ENCODE measurements at places on chromosomes 7 and 10.

- no peak for DNase-seq
These were observed 63.9 kb downstream of the WDFY4 start for GRCh38 chr10:48748573-48748972.

DNA sequence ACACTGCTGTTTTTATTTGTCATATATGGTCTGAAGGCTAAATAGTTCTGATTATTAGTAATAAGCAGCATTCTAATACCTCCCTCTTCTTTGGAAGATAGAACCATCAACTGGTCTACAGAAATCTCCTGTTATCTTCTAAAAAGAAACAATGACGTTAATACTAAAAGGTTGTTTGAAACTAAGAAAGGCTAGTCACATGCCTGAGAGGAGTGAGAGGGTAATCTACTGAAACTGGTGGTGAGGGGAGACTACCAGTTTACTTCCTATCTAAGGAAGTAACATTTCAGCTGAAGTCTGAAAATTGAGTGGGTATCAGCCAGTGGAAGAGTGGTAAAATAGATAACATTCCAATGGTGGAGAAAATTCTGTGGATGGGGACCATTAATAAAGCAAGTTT is 48.4 kb downstream of the FGFBP3 start:
- DNase-seq = no peak

DNA sequence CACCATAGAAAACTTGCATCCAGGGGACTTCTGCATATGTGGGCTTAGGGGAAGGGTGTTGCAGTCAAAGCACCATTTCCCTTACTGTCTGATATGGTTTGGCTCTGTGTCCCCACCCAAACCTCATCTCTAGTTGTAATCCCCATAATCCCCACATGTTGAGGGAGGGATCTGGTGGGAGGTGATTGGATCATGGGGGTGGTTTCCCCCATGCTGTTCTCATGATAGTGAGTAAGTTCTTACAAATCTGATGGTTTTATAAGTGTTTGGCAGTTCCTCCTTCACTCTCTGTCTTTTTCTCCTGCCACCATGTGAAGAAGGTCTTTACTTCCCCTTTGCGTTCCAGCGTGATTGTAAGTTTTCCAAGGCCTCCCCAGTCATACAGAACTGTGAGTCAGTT is 177.4 kb downstream of the ADK start:
- no peak for DNase-seq

- no peak for DNase-seq
These were observed 16.8 kb downstream of the VSIR start for GRCh38 chr10:71756311-71757191.

- no peak for DNase-seq
These were observed 15.9 kb upstream of the ST8SIA6 start for GRCh38 chr10:17470246-17470645.

DNA sequence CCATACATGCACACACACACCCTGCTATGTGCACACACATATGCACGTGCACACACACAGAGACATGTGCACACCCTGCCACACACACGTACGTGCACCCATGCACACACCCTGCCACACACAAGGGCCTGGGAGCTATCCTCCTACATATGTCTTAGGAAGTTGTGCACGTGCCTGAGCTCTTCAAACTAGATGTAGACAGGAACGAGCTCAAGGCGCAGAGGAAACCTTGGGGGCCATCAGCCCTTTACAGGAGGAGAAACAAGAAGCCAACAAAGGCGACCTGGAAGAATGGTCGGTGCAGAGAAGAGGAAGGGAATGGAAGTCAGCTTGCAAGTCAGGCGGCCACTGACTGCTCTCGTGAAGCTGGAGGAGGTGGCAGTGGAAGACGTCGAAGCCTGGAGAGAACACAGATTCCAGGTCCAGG is 58.7 kb downstream of the AOC1 start:
- no peak for DNase-seq

DNA sequence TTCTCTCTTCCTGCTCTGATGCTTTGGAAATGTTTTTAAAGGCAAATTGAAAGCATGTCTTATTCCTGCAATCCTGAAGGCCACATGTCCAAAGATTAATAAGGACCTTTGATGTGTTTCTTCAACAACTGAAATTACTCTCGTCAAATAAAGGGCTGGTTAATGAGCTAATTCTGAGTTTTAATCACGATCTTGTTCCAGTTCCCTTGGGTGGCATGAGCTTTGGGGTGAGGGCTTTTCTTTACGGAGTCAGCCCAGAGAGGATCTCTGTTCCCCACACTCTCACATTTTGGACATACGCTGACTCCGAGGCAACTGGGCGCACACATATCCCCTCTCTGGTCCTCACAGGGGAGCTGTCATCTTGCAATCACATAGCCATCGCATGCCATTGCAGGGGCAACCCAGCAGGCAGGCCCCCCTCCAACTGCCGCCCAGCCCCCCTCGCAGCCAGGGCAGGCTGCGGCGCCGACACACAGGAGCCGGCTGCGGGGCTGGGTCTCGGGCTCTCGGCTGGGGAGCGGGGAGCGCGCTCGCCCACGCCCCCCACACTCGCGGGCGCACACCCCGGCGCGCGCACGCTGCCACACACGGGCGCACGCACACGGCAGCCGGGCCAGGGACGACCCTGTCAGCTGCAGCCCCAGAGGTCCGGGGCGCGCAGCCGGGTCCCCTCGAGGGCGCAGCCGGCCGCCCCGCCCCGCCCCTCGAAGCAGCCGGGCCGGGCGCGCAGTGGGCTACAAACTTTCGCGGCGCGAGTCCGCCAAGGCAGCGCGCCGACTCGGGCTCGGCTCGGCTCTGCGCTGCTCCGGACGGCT is at the start of gene GDF10:
TSS of gene GDF10 (plus strand) at position 587 of the 818 bp plus-strand sequence. CDS start 455 bp downstream, outside the sequence.
- no peak for DNase-seq

DNA sequence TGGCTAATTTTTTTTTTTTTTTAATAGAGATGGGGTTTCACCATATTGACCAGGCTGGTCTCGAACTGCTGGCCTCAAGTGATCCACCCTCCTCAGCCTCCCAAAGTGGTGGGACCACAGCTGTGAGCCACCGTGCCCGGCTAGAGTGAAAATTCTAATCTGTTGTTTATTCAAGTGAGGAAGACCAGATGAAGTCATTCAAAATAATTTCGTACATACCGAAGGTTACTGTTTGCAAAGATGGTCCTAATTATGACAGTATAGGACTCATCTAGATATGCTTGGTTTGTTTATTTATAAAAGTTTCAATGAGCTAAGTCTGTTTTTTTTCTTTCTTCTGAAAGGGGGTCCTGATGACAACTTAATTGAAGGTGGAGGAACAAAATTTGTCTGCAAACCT is 376.8 kb downstream of the EXOC4 start:
- peak; percentile 47 for DNase-seq

GRCh38 chr7:42222125-42222524 is 14.9 kb downstream of the GLI3 start:
- no peak for DNase-seq

DNA sequence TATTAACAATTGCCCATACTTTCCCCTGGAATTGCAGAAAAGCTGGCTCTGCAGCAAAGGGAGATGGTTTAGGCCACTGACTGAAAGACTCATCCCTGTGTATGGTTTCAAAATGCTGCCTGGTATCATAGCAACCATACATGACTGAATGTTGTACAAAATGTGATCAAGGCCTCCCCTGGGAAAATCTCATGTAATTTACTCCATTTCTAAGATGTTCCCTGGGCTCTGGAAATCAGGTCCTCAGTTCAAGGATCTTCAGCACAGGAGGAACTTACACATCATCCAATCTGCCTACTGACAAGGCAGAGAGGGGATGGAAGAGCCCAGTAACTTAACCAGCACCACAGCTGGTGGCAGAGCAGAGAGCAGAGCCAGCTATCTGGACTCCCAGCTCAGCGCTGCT is 111.8 kb downstream of the JAZF1 start:
- no peak for DNase-seq

DNA sequence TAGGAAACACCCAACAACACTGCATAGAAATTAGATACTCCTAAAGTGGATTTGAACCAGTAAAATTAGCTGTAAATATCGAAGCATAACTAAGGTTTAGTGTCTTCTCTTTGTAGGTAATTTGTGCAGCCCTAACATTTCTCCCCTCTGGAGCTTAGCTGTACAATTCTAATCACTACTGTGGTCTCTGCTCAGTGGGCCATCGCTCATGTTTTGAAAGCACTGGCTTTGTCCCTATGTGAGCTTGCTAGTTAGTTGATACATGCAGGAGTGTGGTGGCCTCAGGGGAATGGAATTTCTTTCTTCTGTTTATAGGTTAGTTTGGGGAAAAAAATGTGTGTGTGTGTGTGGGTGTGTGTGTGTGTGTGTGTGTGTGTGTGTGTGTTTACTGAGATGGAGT is 373.1 kb downstream of the DPP6 start:
- DNase-seq = no peak

DNA sequence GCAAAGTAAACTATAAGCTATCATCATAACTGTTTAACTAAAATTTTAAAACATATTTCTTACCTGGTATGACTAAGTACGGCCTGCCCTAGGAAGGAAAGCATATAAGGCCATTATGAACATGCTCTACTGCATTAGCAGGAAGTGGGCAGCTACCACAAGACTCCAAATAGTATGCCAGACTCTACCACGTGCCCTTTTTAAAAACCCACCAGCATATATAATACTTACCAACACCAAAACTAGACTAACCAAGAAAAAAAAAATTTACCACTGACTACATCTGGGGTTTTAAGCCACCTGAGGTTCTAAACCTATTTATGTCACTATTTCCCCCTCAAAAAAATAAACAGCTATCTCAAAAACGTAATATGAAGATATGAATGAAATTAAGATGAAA is 30.1 kb downstream of the NUDCD3 start:
- DNase-seq = no peak

DNA sequence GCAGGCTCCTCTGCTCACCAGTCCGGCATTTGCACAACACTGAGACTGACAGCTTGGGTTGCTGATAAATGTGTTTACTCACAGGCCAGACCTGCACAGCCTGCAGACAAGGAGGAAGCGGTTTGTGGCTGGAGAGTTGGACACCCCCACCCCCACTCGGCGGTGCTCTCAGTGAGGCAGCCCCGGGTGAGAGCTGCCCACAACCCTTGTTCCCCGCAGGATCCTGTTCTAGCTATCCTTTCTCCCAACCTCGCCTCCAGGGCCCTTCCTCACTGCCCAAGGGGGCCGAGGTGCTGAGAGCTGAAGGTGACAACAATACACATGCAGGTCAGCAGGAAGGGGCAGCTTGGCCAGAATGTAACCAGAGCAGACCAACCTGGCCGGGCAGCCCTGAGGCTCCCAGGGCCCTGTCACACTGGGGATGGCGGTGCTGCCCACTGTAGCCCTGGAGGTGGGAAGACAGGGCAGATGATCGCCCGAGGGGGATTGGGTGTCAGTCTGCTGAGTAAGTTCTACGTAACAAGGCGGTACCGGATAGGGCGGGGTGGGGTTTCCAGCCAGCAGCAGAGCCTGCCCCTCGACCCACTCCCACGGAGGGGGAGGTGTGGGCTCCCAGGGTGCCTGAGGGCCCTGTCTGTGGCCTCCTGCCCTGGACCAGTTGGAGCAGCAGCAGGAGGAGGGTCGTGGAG is 2.1 kb upstream of the ADAM8 start:
- DNase-seq = no peak

- DNase-seq = no peak
These were observed 963.2 kb upstream of the CELF2 start for GRCh38 chr10:10054466-10054865.

- no peak for DNase-seq
These were observed 2.4 kb upstream of the MYO1G start for GRCh38 chr7:44981035-44981706.

DNA sequence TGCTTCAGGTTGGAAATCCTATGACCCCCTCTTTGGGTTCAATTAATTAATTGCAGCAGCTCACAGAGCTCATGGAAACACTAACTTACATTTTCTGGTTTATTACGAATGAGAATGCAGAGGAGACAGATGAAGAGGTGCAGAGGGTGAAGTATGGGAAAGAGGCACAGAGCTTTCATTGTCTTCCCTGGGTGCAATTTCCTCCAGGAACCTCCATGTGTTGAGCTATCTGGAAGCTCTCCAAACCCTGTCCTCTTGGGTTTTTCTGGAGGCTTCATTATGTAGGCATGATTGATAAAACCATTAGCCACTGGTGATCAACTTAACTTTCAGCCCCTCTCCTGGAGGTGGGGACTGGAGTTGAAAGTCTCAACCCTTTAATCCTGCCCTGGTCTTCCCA is 133.0 kb upstream of the AUTS2 start:
- DNase-seq = no peak

- DNase-seq = no peak
These were observed 623.4 kb upstream of the NRG3 start for GRCh38 chr10:81251457-81252115.

DNA sequence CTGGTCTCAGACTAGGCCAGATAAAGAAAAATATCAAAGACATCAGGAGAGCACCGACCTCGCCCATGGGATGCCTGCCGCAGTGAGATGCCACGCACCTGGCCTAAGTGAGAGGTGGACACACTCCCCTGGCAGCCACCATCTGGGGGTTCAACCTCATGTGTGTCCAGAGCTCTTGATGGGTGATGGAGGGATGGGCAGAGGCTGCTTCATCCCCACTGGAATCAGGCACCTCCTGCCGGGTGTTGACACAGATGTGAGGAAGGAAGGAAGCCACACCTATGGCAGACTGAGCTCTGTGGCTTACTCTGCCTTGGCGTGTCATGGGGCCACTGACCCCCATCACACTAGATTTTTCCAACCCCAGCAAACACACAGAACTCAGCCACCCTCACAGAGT is 11.4 kb downstream of the ZNF488 start:
- no peak for DNase-seq

DNA sequence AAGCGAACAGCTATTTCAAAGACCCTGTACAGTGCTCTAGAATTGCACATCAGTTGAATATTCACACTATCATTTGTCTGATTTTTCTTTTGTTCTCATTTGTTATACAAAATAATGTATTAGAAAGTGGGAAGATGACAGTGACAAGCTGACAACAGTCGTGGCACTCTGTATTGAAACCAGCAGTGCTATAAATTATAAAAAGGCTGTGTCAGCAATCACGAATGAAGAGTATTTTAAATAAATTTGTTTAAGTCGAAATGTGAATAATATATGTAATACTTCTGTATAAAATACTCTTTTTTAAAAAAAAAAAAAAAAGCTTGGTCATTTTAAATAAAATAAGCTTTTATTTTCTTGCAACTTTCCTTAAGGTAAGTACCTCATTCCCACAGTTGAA is 122.6 kb downstream of the VPS50 start:
- DNase-seq = no peak

DNA sequence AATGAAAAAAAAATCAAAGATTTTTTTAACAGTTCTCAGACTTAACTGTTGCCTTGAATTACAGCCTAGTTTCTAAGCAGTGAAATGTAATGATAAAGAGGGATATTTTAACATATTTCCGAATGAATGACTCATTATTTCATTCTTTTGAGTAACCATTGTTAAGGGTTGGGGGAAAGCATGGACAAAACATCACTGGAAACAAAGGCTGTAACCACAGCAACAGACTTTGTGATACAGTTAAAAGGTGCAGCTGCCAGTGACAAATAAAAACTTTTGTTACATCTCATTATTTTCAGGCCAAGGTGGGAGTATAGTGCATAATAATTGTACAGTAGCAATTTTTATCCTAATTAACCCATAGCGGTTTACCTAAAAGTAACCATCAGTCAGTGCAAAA is 172.6 kb downstream of the LRRTM3 start:
- DNase-seq = no peak

- no peak for DNase-seq
These were observed 4.6 kb downstream of the FZD8 start for GRCh38 chr10:35637462-35637861.

Measured in fibroblast of skin of left biceps (primary cell).